Diencephalon (tissue), 1 donor: ENCODE measurements at places on chromosomes 6 and 20. TPM values are rescaled to one million over a fixed set of nuclear protein-coding genes. Genes with fewer than 3 reads are reported as not detected.

The VARS2 gene
- total RNA-seq: 33.0 TPM

The CLIC5 gene
- total RNA-seq: 6.9 TPM

The C6orf141 gene
- 1.6 TPM for total RNA-seq

The COL19A1 gene
- total RNA-seq: 7.6 TPM

The MYCT1 gene
- 4.4 TPM for total RNA-seq

The MAFB gene
- total RNA-seq: 4.2 TPM

The DNMT3B gene
- total RNA-seq: 4.2 TPM

The GNL1 gene
- total RNA-seq: 49.4 TPM

The SYNJ2 gene
- 3.9 TPM for total RNA-seq

The TAF8 gene
- total RNA-seq: 9.2 TPM

The HLA-DPA1 gene
- total RNA-seq: 2.1 TPM

The SLC17A1 gene
- not detected for total RNA-seq

The MUCL3 gene
- total RNA-seq: not detected

The RAD21L1 gene
- total RNA-seq: not detected

The SLC26A8 gene
- 9.0 TPM for total RNA-seq

The MMP24 gene
- 80.5 TPM for total RNA-seq

The EBF4 gene
- 15.7 TPM for total RNA-seq

The RGS17 gene
- total RNA-seq: 81.2 TPM

The PIGT gene
- 25.8 TPM for total RNA-seq

The LTB gene
- total RNA-seq: 0.46 TPM

The ELOVL5 gene
- total RNA-seq: 70.4 TPM

The SLC17A9 gene
- 0.23 TPM for total RNA-seq

The UNC5CL gene
- 0.23 TPM for total RNA-seq

The KCNQ5 gene
- 5.5 TPM for total RNA-seq

The HFE gene
- total RNA-seq: 1.6 TPM

The TFAP2B gene
- 0.46 TPM for total RNA-seq

The ME1 gene
- 12.9 TPM for total RNA-seq

The PRND gene
- 3.9 TPM for total RNA-seq

The FAM184A gene
- 40.8 TPM for total RNA-seq

The BAK1 gene
- 6.9 TPM for total RNA-seq

The ARMC12 gene
- total RNA-seq: not detected

The PIGU gene
- 22.8 TPM for total RNA-seq

The TCF15 gene
- 0.23 TPM for total RNA-seq

The KCNG1 gene
- 22.8 TPM for total RNA-seq

The TMEM170B gene
- total RNA-seq: 67.8 TPM

The NFATC2 gene
- 0.69 TPM for total RNA-seq

The LBP gene
- not detected for total RNA-seq

The ELMO2 gene
- total RNA-seq: 60.7 TPM

The OR2H1 gene
- total RNA-seq: not detected

The CST4 gene
- not detected for total RNA-seq

The PPIL1 gene
- total RNA-seq: 47.3 TPM

The TMEM63B gene
- total RNA-seq: 60.9 TPM

The BPIFA1 gene
- total RNA-seq: not detected

The NMBR gene
- total RNA-seq: 9.7 TPM

The PKIB gene
- total RNA-seq: 32.5 TPM
